ENCODE measurements at places on chromosomes 5 and 9.

- no peak for DNase-seq
Measured at GRCh38 chr9:81585191-81585763, 104.1 kb downstream of the TLE1 start.

DNA sequence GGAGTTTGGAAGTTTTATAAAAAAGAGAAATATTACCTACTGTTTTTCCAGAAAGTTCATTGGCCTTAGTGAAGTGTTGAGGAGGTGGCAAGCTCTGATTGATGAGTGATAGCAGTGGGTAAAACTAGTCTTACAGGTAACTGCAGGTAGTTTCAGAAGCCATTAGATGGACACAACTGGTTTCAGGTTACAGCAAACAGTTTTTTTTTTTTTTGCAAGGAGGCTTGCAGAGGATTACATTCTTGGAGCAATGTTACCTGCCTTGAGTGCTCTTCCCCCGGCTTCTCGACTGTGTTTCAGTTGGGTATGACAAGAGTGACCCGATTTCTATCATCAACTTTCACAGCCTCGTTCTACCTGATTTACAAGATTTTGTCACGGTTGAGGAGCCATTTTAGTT, 333.4 kb downstream of the YTHDC2 start:
- no peak for DNase-seq

DNA sequence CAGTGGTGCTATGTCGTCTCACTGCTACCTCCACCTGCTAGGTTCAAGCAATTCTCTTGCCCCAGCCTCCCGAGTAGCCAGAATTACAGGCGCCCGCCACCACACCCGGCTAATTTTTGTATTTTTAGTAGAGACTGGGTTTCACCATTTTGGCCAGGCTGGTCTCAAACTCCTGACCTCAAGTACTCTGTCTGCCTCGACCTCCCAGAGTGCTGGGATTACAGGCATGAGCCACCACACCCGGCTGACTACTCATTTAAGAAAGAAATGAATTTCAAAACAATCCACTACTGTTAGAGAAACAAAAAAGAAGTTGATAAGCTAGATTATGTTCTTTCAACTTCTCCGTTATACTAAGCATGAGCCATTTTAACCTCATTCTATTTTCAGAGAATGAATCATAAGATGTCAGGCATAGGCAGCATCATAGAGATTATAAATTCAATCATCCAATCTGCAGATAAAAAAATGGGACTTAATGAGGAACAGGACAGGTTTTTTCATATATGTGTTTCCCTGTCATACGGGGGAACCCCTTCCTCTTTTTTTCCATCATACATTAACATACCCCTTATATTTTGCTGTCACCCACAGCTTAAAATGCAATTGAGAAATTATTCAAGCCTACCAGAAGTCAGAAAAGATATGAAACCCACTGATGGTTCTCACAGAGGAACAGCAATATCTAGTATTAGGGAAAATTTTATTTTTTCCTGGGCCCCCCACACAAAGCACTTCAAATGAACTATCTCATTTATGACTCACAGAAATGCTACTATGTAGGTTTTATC, 26.5 kb upstream of the ADRB2 start:
- DNase-seq, result no peak

DNA sequence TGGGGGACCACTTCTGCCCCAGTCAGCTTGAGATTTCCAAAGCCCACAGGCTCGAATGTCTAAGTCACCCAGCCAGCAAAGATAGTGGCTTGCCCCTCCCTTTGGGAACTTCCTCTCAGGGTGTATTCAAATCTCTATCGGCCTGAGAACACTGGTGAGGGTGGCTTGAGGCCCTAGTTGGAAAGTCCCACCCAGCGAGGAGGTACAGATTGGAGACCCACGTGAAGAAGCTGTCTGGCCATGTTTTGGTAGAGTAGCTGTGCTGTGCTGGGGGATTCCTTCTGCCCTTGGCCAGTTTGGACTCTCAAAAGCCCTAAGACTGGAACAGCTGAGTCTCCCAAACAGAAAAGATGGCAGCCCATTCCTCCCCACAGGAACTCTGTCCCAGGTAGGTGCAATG, 172.7 kb upstream of the RIOK2 start:
- DNase-seq, result no peak

GRCh38 chr5:82772281-82772680, 304.9 kb downstream of the TMEM167A start:
- no peak for DNase-seq

GRCh38 chr5:101728933-101729332, 567.2 kb downstream of the SLCO4C1 start:
- DNase-seq, result no peak

DNA sequence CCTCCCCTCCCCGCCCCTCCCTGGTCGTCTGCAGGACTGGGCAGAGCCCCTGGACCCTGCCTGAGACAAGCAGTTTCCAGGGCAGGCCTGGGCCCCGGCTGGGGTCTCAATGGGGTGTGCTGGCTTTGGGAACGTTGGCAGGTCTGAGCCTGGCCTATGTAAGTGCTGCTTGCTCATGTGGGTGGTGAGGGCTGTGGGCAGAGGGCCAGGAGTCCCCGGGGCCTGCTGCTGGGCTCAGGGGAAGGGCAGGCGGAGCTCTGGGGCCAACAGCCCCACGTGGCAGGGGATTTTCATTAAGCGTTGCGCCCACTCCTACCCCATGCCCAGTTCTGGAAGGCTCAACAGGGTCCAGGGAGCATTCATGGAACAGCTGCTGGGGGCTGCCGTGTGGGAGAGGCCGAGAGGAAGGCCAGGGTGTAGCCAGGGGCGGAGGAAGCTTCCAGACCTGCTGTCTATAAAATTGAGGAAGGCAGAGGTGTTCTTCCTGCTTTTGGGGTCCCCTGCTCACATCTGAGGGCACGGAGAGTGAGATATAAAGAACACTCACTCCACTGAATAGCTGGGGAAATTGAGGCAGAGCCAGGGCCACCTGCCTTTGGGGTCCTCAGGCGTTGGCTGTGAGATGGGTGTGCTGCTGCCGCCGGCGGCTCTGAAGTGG, 32.5 kb downstream of the RXRA start:
- no peak for DNase-seq

DNA sequence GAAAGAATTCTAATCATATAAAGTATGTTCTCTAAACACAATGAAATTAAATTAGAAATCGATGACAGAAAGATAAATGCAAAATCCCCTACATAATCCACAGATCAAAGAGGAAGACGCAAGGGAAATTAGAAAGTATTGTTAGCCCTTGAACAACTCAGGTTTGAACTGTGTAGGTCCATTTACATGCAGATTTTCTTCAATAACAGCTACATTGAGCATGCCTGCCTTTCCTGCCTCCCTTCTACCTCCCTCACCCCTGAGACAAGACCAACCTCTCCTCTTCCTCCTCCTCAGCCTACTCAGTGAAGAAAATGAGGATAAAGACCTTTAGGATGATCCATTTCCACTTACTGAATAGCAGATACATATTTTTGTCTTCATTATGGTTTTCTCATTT, 75.2 kb downstream of the PLPP1 start:
- DNase-seq, result no peak

- no peak for DNase-seq
Measured at GRCh38 chr5:32355686-32356085, 42.9 kb upstream of the MTMR12 start.

DNA sequence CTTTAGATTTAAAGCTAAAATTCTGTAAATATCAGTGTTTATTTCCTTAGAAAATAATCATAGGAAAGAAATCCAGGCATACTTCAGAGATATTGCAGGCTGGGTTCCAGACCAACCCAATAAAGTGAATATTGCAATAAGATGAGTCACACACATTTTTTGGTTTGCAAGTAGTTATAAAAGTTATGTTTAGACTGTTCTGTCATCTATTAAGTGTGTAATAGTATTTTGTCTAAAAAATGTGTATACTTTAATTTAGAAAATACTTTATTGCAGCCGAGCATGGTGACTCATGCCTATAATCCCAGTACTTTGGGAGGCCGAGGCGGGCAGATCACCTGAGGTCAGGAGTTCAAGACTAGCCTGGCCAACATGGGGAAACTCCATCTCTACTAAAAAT, 6.9 kb upstream of the RIC1 start:
- no peak for DNase-seq

DNA sequence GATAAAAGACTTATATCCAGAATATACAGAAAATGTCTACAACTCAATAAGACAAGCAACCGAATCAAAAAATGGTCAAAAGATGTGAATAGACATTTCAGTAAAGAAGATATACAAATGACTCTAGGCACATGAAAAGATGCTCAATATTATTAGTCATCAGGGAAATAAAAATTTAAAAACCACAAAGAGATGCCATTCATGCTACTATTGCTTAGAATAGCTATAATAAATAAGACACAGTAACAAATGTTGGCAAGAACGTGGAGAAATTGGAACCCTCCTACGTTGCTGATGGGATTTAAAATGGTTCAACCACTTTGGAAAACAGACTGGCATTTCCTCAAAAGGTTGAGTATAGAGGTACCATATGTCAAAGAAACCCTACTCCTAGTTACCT, 39.8 kb downstream of the POLK start:
- no peak for DNase-seq

DNA sequence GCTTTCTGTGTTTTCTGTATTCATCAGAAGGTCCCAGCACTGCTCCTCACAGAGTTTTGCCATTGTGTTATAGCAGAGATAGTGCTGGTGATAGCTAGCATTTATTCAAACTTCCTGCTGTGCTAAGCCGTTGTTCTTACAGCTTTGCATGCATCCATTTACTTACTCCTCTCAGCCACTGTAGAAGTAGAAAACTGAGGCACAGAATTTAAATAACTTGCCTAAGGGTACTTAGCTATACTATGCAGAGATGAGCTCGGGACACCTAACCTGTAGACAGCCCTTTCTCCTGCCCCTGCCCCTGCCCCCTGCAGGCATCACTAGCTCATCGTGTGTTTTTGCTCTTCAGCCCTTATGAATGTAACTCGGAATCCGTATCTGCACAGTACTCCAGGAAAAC, 227.6 kb downstream of the SAXO1 start:
- DNase-seq, result no peak

DNA sequence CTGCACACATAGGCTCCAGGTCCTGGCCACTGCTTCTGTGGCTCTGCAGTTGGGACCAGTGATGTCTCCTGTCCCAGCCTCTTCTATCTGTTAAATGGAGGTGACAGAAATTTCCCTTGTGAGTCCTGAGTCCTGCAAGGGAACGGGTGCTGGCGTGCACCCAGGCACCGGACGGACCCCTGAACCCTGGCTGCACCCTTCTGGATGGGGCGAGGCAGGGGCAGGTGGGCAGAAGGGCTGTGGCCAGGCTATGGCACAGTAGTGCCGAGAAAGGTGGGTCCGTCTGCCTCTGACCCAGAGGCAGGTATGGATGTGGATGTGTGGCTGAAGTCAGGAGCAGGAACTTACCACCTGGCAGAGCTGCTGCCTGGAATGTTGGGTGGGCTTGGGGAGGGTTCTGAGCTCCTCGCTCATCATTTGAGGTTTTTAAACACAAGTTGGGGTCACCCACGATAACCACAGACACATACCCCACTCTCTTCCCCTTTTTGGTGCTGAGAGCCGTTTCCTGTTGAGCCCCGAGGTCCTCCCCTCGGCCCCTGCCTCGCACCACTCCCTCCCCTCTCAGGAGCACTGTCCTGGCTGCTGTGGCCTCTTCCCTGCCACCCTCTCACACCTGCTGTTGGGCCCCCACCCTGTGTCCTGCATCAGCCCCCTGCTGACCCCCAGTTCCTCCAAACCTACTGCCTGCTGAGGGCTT, 82.0 kb downstream of the COL5A1 start:
- no peak for DNase-seq

GRCh38 chr5:132296412-132297016, 2.3 kb downstream of the SLC22A4 start:
- DNase-seq, result no peak

GRCh38 chr5:9971301-9971700, 278.4 kb downstream of the ATPSCKMT start:
- DNase-seq, result no peak

DNA sequence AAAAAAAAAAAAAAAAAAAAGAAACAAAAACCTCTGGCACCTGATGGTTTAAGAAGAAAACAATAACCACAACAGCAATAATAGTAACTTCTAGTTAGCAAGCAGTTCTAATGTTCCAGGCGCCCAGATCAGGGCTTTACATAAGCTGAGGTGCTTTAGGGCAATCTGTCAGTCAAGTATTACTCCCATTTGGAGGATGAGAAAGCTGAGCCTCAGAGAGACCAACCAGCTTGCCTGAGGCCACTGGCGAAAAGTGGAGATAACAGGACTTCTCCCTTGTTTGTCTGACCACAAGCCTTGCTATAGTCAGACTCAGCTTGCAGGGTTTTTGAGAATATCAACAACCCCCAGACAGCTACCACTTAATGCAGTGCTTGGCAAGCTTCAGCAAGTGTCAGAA, 83.5 kb upstream of the BOD1 start:
- DNase-seq, result no peak

GRCh38 chr5:10724781-10725507, 36.1 kb downstream of the DAP start:
- DNase-seq, result no peak

GRCh38 chr5:156200938-156201787, 125.8 kb upstream of the SGCD start:
- no peak for DNase-seq

GRCh38 chr9:4630836-4631235, 31.3 kb upstream of the PLPP6 start:
- DNase-seq, result no peak

GRCh38 chr9:108621991-108622855, 233.6 kb downstream of the ACTL7B start:
- no peak for DNase-seq

- peak; percentile 12 for DNase-seq
Measured at GRCh38 chr5:81226949-81227348, 6.2 kb upstream of the CKMT2 start.

DNA sequence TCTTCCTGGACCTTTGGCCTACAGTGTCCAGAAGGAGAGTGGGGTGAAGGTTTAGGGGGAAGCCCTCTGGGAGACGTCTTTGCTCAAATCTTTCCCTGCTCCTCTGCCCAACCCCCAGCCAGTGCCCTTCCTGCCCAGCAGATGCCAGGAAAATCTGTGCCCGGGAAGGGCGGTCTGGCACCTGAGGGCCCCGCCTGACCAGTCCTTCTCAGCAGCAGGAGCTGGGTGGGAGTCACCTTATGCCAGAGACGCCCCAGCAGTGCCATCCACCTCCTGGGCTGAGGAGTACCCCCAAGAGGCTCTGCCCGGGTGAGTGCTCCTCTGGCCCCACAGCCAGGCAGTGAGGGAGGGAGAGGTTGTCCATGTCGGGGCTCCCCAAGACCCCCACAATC, 14.9 kb upstream of the CERCAM start:
- DNase-seq, result no peak
